ENCODE measurements at places on chromosomes 3 and 15.

- peak; percentile 39 for DNase-seq
Measured at GRCh38 chr3:148998715-148999423, 7.5 kb downstream of the GYG1 start.

DNA sequence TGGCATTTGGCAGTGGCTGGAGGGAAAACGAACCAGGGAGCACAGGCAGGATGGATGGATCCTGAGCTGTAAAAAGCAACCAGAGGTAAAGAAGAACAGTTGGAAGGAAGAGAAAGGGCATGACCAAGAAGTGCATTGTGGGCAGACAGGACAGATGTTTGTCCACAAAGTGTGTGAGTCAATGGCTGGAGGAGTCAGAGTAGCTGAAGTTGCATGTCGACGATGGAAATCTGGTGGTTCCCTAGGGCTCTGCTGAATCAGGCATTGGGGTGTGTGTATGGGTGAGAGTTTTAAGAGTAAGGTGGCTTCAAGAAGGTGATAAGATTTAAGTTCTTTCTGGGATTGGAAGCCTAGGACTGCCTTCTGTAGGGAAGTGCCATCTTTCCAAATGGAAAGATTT lies 214.0 kb upstream of the BHLHE40 start:
- no peak for DNase-seq

DNA sequence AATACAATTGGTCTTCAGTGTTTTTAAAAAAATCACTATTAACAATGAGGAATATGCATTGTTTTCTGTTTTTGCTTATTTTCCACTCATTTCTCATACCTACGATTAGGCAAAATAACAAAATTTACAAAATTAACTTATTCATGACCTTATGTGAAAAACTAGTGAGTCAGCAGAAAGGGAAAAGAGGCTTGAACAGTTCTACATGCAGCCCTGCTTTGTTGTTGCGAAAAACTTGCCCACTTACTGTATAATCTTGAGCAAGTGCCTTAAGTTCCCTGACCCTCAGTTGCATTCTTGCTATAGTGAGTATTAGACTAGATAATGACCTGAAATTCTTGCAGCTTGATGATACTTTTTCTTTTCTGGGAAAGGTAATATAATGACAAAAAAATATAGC lies 551.1 kb upstream of the BCHE start:
- no peak for DNase-seq

DNA sequence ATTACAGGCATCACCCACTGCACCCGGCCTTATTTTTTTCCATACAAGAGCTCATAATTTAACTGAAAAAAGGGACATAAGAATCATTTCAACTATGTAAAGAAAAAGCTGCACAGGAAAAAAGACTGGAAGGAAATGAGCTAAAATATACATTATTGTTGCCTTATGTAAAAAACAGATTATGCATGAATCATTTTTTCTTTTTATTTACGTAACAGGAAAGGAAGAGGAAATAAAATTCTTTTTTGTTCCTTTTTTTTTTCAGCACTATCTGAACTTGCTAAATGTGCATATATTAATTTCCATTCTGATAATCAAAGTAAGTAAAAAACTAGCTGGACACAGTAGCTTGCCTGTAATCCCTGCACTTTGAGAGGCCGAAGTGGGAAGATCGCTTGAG lies 12.1 kb downstream of the KIF9 start:
- DNase-seq = no peak

- DNase-seq = peak; percentile 74
Measured at GRCh38 chr3:141305436-141305835, 62.9 kb upstream of the ZBTB38 start.
